SK-N-MC (cell line): ENCODE measurements at places on chromosomes 16 and 17.

DNA sequence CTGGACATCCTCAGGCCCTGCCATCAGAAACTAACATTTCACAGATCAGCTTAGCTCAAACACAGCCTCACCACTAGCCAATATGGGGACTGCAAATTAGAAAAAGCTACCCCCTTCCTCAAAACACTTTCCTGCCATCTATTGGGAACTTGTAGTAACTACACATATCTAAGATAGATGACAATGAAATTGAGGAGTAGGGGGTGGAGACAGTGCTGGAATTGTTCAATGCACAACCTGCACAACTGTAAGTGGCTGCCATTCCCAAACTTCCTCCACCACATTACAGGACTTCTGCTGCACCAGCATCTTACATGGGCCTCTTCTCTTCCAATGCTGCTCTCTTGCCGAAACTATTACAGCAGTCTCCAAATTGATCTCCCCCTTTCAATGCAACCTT lies 21.9 kb downstream of the AIPL1 start:
- no peak for DNase-seq

GRCh38 chr17:58870747-58871146 lies 115.1 kb downstream of the PPM1E start:
- DNase-seq = no peak

- DNase-seq = no peak
Observed at GRCh38 chr17:65470783-65471182, 90.7 kb downstream of the AXIN2 start.

GRCh38 chr17:72488555-72489271 lies 367.9 kb downstream of the SOX9 start:
- no peak for DNase-seq

GRCh38 chr16:21033704-21034103 lies 116.9 kb downstream of the DNAH3 start:
- DNase-seq = no peak

GRCh38 chr16:55567382-55567781 lies 898 bp downstream of the CAPNS2 start:
- DNase-seq = no peak

- DNase-seq = no peak
Observed at GRCh38 chr17:81003711-81004475, 12.3 kb downstream of the CHMP6 start.
